ENCODE measurements at places on chromosomes 5 and 9.

DNA sequence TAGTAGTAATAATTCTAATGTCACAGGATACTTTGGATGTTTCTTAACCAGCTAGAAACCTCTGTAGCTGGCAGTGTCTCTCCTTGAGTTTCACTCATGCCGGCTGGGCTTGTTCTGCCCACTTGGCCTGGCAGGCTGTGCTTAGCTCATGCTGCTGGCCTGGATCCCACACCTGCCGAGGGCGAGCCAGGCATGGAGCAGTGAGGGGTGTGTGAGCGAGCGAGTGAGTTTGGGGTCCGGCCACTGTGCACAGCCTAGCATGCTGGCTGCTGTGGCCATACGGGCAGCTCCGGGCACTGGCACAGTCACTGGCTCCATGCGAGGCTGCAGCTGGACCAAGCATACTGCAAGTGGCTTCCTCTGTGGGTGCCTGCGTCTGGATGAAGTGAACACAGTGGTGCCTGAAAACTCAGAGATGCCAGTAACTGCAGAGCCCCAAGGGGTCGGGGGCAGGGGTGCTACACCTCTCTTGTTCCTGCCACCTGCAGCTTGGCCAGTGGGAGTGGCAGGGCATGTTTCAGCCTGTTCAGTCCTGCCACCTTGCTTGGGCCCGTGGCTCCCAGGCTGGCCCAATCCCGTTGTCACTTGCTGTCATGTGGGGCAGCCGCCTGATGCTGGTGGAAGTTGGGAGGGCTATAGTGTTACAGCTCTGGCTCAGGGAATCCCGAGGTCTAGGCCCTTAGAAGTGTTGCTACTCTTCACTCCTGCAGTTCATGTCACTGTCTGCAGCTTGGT is 9.9 kb downstream of the FSD1L start:
- no peak for DNase-seq

DNA sequence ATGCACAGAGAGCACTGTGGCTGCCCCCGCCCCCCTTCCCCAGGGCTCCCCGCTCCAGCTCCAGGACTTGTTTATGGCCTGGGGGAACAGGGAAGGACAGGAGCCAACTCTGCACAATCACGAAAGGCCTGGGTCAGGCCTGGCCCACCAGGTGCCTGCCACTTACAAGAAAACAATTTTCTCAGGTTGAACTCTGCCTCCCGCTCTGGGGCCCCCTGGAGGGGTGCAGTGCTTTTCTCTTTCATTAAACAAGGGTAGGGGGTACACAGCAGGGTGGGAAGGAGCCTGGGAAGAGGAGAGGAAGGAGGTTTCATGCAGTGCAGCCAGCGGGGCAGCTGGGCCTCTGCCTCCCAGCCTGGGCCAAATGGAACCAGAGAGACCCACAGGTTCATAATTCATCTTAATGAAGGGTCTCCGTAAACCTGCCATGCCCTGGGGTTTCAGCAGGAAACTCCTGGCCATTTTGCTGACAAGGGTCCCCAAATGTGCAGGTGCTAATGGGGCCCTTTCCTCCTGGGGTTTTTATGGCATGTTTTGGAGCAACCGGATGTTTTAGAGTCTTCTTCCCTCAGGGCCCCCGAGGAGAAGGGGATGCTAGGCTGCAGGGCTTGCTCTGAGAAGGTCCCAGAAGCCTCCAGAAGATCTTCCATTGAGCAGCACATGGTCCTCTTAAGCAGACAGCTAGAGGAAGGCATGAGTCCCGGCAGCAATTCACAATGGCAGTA is 219.8 kb downstream of the SLIT3 start:
- DNase-seq: no peak

DNA sequence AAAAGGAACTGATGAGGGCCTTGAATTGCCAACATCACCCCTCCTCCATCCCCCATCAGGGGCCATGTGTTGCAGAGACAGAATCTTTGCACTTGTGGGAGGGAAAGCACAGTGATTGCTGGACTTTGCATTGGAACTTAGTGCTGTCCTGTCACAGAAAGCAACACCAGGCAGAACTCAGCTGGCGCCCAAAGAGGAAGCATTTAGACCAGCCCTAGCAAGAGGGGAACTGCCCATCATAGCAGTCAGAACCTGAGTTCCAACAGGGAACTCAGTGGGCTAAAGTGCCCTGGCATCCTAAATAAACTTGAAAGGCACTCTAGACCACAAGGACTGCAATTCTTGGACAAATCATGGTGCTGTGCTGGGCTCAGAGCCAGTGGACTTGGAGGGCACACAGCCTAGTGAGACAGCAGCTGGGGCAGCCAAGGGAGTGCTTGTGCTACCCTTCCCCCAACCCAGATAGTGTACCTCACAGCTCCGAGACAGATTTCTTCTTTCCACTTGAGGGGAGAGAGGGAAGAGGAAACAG is 128.1 kb downstream of the ACTL7B start:
- DNase-seq: no peak

- DNase-seq: no peak
These were observed 71.5 kb upstream of the PALM2AKAP2 start for GRCh38 chr9:109708451-109708945.

- no peak for DNase-seq
These were observed 180.6 kb downstream of the DEPDC1B start for GRCh38 chr5:60519372-60519771.
